ENCODE measurements at places on chromosomes 3 and 15.

DNA sequence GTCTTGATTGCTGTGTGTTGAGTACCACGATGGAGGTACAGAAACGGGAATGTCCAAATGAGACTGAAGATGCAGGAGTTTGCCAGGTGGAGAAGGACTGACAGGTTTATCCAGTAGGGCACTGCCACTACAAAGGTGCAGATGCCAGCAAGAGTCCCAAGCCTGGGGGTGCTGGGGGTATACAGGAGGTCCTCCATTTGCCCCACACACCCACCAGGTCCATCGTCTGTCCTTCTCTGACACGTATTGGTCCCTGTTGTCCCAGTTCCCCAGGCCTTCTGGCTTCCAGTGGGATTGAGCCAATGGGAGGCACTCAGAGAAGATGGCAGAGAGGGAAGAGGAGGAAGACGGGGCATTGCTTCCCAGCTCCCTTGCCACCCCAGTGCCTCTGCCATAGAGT is 6.6 kb downstream of the HAPLN3 start:
- no peak for DNase-seq

GRCh38 chr3:185658504-185658912 is 72.4 kb downstream of the SENP2 start:
- no peak for DNase-seq

GRCh38 chr3:187946163-187946691 is 201.0 kb upstream of the BCL6 start:
- DNase-seq = no peak

- no peak for DNase-seq
Measured at GRCh38 chr3:117563063-117563462, 853.5 kb downstream of the TUSC7 start.
